GM23248 (cell line): ENCODE measurements at places on chromosomes 2 and 18.
A peak's percentile ranks its signal among the peaks of the same experiment; 100 is the strongest.

GRCh38 chr2:9167718-9168657 lies 38.6 kb upstream of the ASAP2 start:
- no peak for DNase-seq

DNA sequence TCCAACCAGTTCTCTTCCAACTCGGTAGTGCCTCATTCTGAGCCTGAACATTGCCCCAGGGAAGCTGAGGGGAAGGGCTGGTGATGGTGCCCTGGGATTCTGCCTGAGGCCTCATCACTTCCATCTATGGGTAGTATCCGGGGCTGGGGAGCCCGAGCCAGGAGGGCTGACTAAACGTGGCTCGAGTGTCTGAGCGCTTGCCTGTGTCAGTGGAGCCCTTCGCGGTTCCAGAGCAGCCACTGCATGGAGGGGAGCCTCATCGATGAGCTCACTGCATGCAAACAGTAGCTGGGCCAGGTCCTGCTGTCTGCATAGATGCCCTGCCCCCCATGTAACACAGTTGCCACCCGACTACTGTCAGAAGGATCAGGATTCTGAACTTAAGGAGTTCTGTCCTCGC lies 129.3 kb downstream of the GLI2 start:
- peak; percentile 90 for DNase-seq

- peak; percentile 70 for DNase-seq
These were observed 631 bp downstream of the GYPC start for GRCh38 chr2:126656431-126657147.

DNA sequence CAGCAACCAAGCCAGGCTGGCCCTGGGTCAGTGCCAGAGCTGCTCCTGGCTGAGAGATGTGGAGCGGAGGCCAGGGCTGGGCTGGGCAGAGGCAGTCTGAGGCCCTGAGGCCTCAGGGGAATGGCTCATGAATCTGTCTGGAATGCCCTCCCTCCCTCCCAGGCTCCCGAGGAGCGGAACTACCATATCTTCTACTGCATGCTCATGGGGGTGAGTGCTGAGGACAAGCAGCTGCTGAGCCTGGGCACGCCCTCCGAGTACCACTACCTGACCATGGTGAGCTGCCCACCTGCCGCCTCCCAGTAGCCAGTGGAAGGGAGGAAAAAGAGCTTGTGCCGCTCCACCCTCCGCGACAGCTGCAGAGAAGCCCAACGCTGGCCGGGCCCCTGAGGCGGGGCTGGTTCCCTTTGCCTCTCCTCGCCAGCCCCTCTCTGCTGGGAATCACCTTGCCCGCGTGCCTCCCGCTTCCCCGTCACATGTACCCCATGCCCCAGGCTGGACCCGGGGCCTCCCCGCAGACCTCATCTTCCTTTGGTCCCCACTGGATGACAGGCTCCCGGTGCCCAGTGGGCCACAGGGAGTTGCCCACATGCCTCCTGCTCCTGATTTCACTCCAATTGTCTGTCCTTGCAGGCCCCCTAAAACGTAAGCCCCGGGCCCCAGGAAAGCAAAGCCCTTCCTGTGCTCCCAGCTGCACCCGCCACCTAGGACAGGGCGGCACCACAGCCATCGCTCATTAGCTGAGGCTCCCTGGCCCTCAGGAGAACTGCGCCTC lies 41.1 kb downstream of the MYO7B start:
- peak; percentile 97 for DNase-seq

GRCh38 chr2:213923543-213923942 lies 487.3 kb upstream of the VWC2L start:
- DNase-seq: no peak

GRCh38 chr2:136236019-136236418 lies 118.1 kb upstream of the CXCR4 start:
- DNase-seq: peak; percentile 77

GRCh38 chr18:12238826-12239225 lies 15.3 kb upstream of the CIDEA start:
- peak; percentile 56 for DNase-seq

DNA sequence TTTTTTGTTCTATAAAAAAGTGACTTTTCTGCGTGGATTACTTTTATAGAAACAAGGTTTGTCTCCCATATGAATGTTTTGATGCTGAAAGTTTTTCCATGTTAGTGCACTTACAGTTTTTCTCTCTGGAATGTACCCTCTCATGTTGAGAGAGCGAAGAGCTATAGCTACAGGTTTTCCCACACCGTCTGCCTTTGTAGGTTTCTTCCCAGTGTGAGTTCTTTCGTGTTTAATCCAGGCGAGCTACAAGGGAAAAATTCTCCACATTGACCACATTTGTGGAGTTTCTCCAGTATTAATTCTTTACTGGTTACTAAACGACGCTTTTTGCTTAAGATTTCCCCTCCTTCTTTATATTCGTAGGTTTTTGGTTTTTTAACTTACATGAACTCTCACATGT lies 85.1 kb downstream of the ACSL3 start:
- DNase-seq: no peak

GRCh38 chr2:79446313-79446712 lies 66.5 kb upstream of the CTNNA2 start:
- DNase-seq: no peak

GRCh38 chr18:9097349-9097748 lies 5.2 kb upstream of the NDUFV2 start:
- DNase-seq: no peak
